ENCODE measurements at places on chromosomes 11 and 22.
A peak's percentile ranks its signal among the peaks of the same experiment; 100 is the strongest.

DNA sequence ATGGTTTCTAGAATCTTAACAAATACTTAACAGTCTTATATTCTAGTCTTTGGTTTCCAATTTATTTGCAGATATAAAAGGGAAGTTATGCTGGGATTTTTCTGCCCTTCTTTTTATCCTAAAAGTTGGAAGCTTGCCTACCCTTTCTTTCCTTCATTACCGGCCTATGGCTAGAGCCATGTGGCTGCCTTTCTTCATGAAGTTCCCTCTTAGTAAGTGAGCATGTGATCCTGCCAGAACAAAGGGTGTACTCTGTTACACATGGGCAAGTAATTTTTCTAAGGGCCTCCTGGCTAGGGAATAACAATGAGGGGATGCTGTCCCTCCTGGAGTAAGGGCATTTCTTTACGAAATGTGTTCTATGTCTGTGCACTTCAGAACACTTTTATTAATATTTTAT, 252.1 kb upstream of the PITPNB start:
- no peak for DNase-seq

DNA sequence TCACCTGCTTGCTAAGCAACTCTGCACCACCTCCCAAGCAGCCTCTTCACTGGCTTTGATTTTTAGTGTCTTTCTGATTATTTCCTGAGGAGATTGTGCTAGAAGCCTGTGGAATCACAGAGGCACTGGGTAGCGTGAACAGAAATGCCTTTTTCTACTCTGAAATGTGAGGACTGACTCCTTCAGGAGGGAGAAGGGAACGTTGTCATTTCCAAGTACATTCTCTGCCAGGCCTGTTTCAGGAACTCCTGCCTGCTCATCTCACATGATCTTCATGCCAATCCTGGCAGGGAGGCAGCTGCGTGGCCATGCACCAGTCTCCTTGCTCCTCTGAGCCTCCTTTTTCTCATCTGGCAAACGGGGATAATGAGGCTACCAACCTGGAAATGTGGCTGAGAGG, 49.8 kb upstream of the PRDM11 start:
- DNase-seq = no peak

GRCh38 chr11:20067665-20068064, 92.6 kb downstream of the DBX1 start:
- DNase-seq = no peak

DNA sequence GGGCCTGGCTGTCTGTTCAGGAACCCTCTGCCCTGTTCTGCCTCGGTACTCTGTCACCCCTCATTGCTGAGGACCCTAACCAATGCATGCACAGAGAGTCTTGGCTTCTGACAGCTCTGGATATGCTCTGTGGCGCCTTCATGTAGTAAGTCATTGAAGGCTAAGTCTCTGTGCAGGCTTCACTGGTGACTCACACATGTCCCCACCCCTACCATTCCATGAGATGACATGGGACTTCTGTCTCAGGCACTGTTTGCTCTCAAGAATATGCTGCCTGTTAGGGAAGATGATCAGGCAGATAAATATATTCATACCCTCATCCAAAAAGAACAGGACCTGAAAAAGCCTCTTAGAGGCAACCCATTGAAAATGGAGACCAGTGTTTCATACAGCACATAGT, 43.6 kb upstream of the HORMAD2 start:
- no peak for DNase-seq

DNA sequence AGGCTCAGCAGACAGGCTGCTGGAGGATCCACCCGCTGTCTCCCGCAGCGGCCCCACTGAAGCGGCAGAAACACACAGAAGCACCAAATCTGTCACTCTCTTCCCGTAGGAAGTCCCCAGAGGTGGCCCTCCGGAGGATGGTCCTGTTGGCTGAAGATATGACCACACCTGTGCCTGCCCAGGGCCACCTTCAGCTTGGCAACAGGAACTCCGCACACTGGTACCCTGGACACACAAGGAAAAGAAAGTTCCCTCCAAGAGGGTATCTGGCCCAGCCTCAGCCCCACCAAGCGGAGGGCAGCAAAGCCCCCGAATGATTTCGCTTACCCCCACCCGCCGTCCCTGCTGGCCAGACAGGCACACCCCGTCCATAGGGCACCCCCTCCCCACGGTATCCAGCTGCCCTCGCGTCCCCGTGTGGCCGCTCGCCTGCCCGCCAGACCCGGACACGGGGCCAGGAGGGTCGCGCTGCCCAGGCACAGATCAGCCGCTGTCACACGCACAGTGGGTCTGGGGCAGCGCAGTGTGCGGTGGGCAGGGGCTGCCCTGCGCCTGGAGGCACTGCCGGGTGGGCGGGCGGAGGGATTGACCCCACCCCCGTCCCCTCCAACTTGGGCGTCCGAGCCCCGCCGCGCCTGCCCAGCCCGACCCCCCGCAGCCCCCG, 7.0 kb downstream of the RASSF7 start:
- no peak for DNase-seq

DNA sequence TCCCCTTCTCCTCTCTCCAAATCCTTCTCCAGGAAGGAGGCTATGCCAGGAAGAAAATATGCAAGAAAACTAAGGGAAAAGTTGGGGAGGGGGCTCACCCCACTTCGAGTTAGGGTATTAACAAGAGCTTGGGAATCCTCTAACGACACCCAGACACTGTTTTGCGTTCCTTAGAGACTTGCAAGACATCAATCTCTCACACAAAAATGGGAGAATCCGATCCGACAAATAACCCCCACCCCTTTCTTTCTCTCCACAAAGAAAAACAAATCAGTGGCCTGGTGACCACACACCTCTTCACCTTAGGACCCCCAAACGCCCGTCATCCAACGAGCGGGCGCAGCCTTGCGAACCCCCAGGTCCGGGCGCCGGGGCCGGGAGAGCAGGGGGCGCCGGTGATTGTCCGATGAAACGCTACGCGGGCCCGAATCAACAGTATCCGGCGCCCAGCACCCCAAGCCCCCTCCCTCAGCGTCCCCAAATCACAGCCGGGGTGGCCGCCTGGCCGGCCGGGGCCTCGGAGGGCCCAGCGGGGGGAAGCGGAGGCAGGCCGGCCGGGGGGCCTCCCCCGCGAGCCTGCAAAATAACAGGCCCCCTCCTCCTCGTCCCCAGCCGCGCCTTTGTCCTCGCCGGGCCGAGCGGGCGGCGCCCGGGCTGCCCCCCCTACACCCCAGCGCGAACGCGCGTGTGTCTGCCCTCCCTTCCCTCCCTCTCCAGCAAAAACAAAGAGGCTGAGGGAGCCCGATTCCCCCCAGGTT, 690 bp downstream of the CSNK1E start:
- DNase-seq = peak; percentile 57

DNA sequence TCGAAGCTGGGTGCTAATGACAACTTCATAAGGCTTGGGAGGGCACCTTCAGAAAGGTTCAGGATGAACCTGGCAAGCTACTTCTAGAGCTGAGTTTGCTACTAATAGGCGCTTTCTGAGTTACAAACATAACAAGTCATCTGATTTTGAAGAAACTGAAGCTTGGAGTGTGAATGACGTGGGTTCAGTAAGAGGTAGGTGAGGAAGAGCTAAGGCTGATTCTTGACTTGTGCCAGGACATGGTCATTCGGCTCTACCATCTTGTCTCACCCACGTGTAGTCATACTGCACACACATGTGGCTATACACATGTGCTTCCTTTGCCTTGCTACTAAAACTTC, 56.4 kb downstream of the SWAP70 start:
- no peak for DNase-seq

DNA sequence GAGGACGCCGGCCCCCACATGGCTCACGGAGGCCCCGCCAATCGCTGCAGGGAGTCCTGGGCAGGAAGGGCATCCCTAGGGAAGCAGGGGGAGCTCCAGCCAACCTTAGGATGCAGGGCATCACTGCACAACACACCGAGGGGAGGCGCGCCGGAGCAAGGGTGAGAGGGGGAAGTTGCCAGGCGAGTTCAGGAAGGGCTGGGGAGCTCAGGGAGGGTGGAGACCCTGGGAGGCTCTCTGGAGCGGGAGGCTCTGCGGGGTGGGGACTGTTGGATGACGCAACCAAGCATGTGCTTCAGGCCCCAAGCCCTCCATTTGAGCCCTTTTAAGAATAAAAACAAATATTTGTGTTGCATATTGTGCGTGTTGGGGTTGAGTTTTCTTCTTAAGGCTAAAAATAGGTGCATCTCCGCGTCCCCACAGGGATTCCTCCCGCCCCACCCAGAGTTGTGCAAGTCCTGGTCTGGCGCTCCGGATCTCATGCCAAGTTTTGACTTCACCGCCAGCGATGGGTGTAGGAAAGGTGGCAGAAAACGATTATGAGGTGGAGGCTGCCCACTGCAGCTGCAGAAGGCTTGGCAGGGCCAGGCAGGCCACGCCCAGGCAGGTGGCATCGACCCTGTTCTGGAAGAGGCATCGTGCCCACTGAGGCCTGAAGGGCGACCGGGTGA, 65.2 kb downstream of the WNT7B start:
- no peak for DNase-seq

- DNase-seq = no peak
Measured at GRCh38 chr11:25961539-25961938, 370.4 kb upstream of the ANO3 start.

DNA sequence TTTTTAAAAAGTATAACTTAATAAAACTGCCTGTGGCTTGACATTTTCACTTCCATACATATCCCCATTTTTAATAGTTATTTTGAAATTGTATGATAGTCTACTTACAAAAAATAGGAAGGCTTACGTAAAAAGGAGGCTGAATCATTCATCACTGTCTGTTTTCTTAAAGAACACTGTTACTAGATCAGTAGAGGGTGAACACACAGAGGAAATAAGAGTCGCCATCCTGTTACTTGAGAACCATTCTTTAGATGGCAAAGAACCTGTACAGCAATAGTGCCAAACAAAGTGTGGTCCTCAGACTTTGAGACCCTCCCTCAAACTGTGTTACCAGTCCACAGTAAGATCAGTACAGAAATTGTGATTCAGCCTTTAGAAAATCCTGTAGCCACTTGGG, 180.7 kb downstream of the PGR start:
- DNase-seq = no peak

DNA sequence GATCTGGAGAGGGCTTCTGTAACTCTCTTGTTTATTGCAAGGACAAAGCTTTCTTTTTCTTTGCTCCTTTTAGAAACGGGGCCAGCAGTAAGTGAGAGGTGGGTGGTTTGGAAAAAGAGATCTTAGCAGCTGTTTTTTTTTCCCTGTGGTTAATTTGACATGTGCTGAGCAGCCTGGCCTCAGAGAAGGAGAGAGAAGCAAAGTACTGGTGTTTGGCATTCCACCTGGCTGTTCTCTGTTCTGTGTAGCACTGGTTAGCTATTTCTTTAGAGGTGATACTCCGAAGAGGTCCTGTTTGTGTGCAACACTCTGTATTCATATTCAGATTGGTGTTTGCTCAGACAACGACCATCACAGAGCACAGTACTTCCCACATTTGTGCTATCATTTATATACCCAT, 80.8 kb upstream of the SORL1-AS1 start:
- DNase-seq = no peak

- DNase-seq = no peak
Measured at GRCh38 chr11:121105481-121106195, 4.6 kb downstream of the TECTA start.

DNA sequence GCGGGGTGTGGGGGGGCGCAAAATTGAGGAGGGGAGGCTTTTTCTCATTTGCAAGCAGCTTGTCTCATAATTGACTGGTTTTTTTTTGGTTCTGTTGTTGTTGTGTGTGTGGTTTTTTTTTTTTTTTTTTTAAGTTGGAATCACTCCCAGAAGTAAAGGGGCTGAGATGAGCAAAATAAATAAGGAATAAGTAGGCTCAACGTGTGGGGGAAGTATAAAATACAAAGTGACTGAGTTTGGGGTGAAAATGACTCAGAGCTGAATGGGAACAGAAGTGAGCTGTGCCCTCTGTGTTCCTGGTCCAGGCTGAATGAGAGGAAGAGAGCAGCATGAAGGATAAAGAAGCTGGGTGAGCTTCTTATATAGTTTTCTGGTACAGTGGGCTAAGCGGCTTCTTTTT, 90.0 kb downstream of the GRIK4 start:
- DNase-seq = no peak

GRCh38 chr22:49566141-49566541, 261.5 kb downstream of the BRD1 start:
- DNase-seq = no peak

DNA sequence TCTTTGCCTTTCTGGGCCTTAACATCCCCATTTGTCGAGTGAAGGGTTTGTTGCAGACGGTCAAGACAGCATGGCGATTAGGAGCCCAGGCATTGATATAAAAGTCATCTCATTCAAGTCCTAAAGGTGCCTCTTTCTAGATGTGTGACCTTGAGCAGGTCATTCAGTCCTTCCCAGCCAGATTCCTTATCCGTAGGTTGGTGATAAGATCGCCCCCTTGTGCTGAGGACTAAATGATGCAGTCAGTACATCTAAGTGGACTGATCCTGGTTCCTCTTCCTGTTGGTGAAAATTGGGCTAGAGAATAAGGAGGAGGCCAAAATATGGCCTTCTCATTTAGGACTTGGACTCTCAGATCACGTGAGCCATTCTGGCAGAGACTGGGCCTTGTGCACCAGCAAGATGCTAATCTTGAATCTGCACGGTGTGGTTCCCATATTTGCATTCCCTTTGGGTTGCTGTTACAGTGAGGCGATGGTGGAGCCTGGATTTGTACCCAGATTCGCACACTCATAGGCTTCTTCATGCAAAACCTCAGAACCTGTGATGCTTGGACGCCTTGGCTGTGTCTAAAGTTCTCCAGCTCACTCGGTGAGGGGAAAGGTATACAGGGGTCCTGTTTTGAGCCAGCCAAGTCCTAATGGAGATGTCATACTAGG, 156.8 kb downstream of the MYO18B start:
- no peak for DNase-seq

DNA sequence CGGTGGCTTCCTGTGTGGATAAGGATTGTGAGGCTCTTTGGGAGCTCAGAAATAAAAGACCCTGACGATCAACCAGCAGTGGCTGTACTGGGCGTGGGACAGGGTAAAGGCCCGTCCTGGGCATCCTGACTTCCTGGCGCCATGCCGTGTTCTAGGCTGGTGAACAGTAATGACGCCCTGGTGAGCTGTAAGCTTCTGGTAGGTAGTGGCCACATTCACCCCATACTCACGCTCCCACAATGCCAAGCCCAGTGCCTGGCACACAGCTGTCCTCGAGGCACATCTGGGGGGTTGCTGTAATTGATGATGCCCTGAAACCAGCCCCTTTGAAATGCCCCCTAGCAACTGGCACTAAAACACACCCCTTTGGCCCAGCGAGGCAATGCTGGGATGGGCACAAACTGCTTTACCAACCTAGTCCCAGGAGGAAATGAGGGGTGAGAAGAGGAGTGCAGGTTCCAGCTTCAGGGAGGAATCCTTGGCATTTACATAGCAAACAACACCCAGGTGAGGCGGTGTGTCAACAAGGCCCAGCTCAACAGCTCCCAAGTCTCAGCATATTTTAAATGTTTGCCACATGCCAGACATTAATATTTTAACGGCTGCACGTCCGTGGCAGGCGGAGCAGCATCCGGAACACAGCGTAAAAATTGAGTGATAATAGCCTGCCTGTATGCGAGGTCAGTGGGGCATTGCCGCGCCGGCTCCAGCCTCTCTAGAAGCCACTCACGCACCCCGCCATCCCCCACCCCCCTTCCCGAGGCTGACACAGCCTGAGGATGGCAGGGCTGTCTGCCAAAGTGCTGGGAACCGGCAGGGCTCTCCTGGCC, 79.3 kb downstream of the DSCAML1 start:
- no peak for DNase-seq

Measured in CD4-positive, alpha-beta T cell treated with Interferon gamma for 1 hour (primary cell).